Activated naive CD4-positive, alpha-beta T cell treated with Interleukin-2 at 50 U/mL for 16 hours (primary cell): ENCODE measurements at places on chromosomes 12 and 14.

DNA sequence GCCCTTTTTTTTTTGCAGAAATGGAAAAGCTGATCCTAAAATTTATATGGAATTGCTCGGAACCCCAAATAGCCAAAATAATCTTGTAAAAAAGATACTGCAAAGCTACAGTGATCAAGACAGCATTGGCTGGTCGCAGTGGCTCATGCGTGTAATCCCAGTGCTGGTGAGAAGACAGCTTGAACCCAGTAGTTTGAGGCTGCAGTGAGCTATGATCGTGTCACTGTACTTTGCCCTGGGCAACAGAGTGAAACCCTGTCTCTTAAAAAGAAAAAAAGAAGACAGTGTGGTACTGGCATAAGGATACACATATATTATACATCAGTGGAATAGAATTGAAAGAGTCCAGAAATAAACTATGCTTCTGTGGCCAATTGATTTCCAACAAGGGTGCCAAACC, 5.4 kb downstream of the ITGB7 start:
- no peak for DNase-seq

GRCh38 chr14:36556811-36557433, 25.5 kb downstream of the NKX2-8 start:
- peak; percentile 25 for DNase-seq

- DNase-seq: no peak
Measured at GRCh38 chr14:68775614-68776126, 17.2 kb downstream of the ZFP36L1 start.

DNA sequence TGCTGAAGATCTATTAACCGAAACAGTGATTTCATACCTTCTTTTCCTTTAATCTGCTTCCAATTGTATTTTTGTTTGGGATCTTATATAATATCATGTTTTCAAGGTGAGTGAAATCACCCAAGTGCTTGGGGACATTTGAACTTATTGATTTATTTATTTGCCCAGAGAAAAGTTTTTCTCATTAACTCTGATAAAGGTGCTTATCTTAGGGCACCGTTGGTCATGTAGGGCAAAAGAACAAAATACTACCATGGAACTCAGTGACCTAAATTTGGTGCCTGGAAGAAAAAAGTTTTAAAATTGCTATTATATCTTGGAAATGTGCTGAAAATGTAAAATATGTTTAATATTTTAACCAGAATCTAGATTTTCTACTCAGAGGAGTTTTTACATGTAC, 207.4 kb upstream of the NPAS3 start:
- no peak for DNase-seq

DNA sequence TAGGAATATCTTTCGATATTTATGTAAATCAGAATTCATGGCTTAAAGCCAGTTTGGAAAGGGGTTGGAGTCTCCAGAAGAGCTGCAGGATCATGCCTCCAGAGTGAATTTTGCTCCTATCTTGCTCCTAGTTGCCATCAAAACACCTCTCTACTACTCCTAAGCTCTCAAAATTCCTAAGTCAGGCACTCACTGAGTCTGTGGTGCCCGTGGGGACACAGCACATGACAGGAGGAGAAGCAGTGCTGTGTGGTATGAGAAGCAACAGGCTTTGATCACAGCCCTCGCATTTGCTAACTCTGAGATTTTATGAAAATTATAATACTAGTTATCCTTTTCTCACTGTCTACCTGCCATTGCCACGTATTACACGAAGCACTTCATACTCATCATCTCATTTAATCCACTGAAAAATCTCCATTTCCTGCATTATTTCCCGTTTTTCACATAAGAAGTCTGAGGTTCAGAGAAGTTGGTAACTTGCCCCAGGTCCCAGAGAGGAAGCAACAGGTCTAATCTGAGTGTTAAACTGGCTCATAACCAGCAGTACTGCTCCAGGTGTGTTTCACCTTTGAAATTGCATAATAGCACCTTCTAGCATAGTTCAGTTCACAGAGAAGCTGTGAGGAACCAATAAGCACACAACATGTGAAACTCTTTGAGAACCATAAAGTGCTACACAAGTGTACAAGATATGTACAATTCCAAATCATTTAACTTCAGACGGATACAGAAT, 33.1 kb upstream of the SLC35F4 start:
- no peak for DNase-seq

- DNase-seq: no peak
Measured at GRCh38 chr12:2338991-2339431, 286.2 kb downstream of the CACNA1C start.

- DNase-seq: no peak
Measured at GRCh38 chr14:61475316-61475715, 153.9 kb downstream of the PRKCH start.

DNA sequence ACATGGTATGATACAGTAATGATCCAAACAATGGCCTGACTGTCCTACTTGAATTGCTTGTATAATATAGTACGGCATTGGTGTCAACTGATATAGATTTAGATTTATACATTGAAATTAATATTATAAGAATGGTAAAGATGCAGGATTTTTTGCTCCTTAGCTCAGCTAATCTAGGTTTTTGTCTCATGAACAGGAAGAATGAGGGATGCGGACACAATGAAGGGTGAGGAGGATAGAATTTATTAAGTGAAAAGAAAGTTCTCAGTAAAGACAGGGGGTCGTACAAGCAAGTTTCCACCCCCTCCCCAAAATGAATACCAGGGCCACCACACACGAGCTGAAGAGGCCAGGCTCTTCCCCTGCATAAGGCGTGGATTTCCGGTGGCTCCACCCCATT, 96.1 kb downstream of the KCNA5 start:
- DNase-seq: no peak

- DNase-seq: no peak
Measured at GRCh38 chr12:2023365-2023764, 19.1 kb upstream of the DCP1B start.
